Left kidney (tissue), 8 donors: ENCODE measurements at places on chromosomes 4 and X.

- no peak for DNase-seq
Measured at GRCh38 chrX:139889760-139890159, 43.1 kb downstream of the ATP11C start.

- DNase-seq, result no peak
Measured at GRCh38 chrX:630612-631496, at the start of gene SHOX. SHOX (plus strand) TSS chrX:630791; CDS start chrX:630898, 107 bp downstream.

DNA sequence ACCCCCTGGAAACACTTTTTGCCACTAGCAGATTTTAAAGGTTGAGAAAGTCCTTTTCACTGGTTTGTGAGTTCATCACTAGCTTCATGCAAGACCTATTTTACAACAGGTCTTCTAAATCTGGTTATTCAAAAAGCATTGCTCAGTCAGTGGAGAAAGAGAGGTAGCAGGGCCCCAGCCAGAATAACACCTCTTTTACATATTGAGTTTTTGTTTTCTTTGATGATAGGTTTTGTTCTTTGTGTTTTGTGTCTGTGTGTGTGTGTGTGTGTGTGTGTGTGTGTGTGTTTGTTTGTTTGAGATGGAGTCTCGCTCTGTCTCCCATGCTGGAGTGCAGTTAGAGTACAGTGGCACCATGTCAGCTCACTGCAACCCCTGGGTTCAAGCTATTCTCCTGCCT, 2.7 kb upstream of the VEGFC start:
- DNase-seq, result no peak

- no peak for DNase-seq
Measured at GRCh38 chr4:103002551-103002950, 17.0 kb downstream of the SLC9B1 start.

DNA sequence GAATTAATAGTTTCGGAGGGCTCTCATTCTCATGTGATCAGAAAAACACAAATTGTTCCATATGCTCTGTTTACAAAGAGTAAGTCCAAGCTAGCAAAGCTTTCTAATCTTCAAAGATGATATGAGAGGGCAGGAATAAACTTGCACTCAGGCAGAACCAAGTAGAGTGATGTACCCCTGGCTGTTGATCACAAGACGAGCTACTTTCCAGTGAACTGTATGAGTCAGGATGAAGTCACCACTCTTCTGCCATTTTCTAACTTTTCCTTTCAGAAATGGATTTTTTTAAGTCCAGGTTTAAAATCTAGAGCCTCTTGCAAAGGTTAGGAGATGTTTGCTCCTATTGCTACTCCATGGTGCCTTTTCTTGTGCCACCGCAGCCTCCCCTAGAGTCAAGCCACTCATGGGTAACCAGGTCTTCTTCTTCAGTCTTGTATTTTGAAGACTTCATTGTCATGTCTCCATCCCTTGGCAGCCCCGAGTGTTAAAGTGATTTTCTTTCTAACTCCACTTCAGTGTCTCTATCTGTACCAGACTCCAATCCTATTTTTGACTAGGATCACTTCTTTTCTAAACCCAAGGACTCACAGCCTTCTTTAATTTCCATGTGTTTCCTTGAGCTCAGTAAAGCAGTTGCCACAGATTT, 171.9 kb upstream of the GALNT7 start:
- DNase-seq, result no peak

DNA sequence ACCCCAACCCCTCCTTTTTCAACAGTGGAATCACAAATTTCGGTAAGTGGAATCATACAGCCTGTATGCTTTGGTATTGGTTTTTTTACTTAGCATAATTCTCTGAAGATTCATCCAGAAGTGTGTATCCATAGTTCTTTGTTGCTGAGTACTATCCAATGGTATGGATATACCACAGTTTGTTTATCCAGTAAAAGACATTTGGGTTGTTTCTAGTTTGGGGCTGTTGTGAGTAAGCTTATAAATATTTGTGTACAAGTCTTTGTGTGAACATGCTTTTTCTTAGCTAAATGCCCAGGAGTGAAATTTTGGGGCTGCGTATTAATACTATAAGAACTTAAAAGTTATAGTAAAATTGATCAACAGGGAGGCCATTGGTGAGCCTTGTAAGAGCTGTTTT, 57.5 kb upstream of the GC start:
- DNase-seq, result no peak

DNA sequence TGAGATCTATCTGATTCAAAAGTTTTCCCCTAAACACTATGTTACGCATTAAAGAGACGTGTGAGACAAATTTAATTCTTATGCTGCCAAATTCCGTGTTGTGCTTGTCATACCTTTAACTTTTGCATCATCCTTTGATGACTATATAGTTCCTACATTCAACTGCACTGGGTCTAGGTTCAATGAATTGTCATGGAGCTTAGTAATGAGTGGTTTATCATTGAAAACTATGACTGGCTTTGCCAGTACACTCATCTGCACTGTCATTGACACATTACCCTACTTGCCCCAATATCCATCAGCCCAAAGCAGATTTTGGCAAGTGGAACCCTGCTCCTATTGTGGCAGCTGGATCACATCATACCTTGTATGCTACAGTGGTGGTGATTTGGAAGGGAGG, 882.9 kb upstream of the SLIT2 start:
- no peak for DNase-seq

DNA sequence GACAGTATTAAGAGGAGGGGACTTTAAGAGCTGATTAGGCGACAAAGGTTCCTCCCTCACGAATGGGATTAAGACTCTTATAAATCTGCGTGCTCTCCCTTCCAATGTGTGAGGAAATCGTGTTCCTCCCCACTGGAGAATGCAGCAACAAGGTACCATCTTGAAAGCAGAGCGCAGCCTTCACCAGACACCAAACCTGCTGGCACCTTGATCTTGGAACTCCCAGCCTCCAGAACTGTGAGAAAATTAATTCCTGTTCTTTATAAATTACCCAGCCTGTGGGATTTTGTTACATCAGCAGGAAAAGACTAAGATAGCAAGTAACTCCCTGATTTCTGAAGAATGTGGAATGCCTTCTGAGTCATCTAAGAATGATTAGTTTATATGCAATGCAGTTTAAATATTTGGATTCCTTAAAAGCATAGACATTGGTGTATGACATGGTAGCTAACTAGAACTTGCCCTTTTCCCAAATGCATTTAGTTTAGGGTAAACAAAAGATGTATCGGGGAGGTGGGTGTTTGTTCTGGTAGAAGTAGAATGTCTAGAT, 86.1 kb downstream of the USP46 start:
- no peak for DNase-seq

GRCh38 chrX:100409610-100410590, at the start of gene PCDH19:
PCDH19 (minus strand) TSS chrX:100410273; CDS start chrX:100408597, 1,676 bp downstream.
- DNase-seq, result peak; percentile 64

GRCh38 chr4:162229670-162230069, 65.9 kb upstream of the FSTL5 start:
- DNase-seq, result no peak

DNA sequence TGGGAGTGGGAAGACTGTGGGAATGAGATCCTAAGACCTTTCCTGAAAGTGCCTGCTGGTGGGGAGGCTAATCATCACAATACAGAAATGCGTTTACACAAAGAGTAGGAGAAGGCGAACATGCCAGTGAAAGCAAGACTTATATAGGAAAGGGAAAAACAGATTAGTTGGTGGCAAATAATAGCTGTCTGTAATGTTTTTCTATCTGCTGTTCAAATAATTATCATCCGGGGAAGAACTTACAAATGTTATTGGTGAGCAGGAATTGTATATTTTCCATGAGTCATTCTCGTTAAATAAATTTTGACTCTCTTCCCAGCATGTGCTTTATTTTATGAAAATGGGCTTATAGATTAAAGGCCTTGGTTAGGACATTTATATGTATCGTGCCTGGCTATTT, 196.5 kb downstream of the ARHGAP10 start:
- no peak for DNase-seq

GRCh38 chr4:120682981-120683380, 239.5 kb downstream of the PRDM5 start:
- DNase-seq, result no peak

- no peak for DNase-seq
Measured at GRCh38 chr4:113349430-113349829, 300.0 kb downstream of the ANK2 start.

DNA sequence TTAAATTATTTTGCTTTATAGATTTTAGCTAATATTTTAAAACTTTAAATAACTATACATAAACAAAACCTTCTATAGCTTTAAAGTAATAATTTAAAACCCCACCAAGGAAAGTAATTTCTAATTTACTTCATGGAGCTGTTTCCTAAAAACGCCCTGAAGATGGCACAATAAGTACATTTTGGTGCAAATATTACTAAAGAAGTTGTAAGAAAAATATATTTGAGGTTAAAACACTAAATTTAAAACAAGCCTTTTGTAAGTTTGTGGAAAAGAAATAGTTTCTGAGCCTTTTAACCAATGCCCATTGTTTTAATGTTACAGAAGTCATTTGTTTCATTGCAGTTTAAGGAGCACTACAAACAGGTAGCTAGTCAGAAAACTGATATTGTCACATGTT, 137.4 kb upstream of the AGA start:
- DNase-seq, result no peak

DNA sequence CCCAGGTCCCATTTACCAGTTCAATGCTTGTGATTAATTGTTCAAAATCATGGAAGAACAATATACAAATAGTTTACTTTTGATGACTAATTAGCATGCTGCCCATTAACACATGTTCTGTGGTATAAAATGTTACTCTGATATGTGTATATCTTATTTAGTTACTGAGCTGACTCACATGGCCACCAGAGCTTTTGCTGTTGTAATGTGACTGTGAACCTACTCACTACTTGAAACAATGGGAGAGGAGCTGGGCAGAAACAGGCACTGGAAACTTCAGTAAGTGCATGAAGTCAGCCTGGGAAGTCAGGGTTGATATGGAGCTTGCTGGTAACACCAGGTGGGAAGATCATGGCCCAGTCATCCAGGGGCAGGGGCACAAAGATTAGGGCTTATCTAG, 72.7 kb upstream of the MAD2L1 start:
- DNase-seq, result no peak

GRCh38 chr4:85419103-85419502, 55.8 kb upstream of the ARHGAP24 start:
- no peak for DNase-seq
